ENCODE measurements at places on chromosomes 2 and 18.
A peak's percentile ranks its signal among the peaks of the same experiment; 100 is the strongest.

GRCh38 chr2:144890828-144891227 lies 370.9 kb upstream of the ZEB2 start:
- DNase-seq, result peak; percentile 21

DNA sequence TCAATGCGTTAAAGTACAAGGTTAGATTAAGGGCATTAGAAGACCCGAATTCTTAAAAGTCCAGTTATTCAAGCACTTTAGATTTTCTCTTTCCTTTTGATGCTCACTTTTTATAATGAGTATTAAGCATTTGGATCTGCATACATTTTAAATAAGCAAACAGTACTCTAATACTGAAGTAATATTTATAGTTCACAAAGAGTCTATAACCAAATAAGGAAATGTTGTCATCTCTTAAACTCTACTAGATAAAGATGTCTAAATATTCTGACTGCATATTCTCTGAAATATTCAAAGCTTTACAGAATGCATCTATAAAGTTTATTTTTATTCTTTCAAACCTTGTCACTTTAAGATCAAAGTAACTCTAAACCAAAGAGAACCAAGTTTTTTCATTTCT lies 25.5 kb downstream of the PPP3R1 start:
- no peak for DNase-seq

DNA sequence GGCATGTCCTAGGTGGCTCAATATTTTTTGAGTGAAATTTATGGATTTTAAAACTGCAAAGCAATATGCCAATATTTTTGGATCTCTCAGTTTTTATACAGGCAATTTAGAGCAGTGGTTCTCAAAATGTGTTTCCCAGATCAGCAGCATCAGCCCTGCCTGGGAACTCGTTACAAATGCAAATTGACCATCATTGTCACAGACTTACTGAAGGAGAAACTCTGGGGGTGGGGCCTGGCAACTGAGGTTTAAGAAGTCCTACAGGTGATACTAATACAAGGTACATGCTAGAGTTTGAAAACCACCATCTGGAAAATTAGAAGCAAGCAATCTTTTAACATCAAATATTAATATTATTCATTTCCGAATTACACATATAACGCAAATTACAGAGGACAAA lies 215.6 kb upstream of the PID1 start:
- DNase-seq, result peak; percentile 29

- no peak for DNase-seq
Observed at GRCh38 chr2:118294063-118294462, 205.8 kb downstream of the INSIG2 start.

DNA sequence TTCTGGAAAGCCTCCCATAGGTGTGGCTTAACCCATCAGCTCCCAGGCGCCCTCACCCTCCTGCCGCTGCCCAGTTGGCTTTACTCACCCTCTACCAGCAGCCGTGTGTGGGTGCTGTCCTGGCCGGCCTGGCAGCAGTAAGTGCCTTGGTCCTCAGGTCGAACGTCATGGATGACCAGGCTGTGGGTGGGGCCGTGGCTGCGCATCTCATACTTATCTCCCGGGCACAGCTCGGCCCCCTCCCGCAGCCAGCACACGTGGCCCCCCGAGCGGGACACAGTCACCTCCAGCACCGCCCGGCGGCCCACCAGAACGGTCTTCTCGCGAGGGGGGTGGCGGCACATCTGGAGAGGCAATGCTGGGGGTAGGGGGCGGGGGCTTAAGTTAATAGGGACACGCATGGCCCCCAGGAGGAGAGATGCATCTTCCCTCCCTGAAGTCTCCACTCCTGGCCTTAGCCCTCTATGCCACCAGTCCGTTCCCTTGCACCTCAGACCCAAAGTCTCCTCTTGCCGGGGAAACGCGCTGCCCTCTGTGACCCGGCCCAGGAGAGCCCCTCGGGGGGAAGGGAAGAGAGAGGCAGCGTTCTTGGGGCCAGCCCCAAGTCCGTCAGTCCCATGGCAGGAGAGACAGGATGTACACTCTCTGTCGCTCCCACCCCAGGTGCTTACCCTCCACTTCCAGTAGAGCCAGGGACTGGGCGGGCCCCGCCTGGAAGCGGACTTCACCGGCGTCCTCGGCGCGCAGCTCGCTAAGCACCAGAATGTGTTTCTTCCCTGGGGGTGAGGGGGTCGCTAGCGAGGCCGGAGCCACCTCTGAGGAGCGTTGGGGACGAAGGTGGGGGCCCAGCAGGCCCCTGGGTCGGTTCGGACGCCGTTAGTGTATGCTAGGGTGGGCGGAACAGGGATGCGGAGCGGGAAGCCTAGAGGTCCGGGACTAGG lies 7.9 kb downstream of the TMEM198 start:
- peak; percentile 52 for DNase-seq

DNA sequence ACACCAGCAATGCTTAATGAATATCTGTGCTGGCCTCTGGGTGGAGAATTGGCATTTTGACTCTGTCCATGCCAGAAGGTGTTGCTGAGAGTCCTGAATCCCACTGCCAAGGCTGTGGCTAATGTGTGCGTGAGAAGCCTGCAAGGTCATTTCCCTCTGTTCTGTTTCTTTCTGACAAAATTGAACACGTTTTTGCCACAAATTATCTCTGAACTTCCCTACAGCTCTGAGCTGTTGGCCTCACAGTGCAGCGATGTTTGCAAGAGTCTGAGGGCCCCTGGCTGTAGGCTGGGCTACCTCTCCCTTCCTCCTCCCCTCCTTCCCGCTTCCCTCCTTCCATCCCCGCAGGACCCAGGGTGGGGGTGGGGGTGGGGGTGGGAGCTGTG lies 154.1 kb upstream of the HS6ST1 start:
- no peak for DNase-seq

GRCh38 chr2:218026244-218026643 lies 23.4 kb upstream of the TNS1 start:
- DNase-seq, result no peak

DNA sequence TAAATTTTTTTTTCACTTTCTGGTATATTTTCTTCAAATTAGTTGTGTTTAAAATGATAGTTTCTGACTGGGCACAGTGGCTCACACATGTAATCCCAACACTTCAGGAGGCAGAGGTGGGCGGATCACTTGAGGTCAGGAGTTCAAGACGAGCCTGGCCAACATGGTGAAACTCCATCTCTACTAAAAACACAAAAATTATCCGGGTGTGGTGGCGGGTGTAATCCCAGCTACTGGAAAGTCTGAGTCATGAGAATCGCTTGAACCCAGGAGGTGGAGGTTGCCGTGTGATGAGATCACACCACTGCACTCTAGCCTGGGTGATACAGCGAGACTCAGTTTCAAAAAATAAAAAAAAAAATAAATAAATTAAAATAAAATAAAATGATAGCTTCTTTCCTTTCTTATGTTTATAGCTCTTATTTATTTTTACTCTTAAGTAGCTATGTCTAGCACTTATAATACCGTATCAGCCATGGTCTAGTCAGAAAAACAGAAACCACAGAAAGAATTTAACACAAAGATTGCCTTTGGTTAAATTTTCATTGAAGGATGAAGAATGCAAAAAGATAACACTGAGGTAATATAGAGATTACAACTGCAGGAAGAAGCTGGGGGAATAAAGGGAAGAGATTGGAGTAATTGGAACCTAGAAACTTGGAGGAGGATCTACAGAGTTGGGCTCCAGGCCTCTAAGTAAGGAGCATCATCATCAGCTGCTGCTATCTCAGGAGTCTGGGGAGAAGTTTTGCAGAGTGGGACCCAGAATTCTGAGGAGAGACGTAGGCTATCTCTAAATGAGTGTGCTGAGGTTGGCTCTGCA lies 54.7 kb upstream of the MBOAT2 start:
- DNase-seq, result no peak

DNA sequence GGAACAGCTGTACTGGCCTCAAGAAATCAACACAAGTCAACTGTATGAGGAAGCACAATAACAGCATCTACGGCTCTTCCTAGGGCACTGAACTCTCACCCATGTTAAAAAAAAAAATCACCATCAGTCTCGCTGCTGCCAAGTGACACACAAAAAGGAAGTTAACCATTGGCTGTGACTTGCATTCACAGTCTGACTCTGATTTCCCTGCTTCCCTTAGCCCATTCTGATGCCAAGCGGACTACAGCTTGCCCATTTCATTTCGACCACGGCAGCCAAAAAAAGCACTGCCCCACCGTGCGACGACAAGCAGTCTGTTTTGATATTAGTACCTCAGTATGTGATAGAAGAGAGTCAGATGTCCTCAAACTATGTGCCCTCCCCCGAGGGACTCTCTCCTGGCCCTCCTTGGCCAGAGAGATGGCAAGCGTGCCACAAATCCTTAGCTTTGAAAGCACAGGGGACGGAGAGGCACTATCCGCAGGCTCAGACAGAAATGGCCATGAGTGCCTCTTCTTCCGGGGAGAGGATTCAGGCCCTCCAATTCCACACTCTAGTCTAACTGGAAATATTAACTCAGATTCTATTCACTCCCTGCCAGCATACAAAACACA lies 250.0 kb downstream of the TCF4 start:
- DNase-seq, result no peak

- no peak for DNase-seq
Observed at GRCh38 chr2:53442093-53442492, 325.5 kb upstream of the CHAC2 start.

- DNase-seq, result no peak
Observed at GRCh38 chr18:79151191-79151590, 82.0 kb downstream of the ATP9B start.

GRCh38 chr2:237603718-237604362 lies 13.3 kb upstream of the RAB17 start:
- no peak for DNase-seq

DNA sequence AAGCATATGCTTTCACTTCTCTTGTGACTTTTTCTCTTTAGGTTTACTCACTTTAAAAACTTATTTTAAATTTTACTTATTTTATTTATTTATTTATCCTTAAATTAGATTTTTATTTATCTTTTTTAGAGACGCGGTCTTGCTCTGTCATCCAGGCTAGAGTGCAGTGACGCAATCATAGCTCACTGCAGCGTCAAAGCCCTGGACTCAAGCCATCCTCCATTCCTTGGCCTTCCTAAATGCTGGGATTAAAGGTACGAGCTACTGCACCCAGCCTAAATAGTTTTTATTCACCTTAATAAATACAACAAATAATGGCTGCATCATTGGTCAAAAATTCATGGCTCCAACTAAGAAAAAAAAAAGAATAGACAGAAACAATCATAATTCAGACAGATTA lies 415.7 kb upstream of the FIGN start:
- DNase-seq, result no peak

DNA sequence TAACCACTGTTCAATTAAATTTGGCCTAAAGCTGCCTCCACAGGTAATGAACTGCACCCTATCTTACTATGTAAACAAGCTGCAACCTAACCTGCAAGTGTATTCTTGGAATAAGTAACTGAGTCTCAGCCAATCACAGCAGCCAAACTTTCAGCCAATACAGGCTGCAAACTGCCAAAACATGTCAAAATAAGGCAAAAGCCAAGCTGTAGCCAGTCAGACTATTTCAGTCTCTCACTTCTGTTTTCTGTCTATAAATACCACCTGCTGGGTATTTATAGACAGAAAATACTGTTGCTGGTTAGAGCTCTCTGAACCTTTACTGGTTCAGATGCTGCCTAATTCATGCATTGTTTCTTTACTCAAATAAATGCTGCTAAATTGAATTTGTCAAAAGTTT lies 14.3 kb downstream of the C2orf76 start:
- DNase-seq, result peak; percentile 22

DNA sequence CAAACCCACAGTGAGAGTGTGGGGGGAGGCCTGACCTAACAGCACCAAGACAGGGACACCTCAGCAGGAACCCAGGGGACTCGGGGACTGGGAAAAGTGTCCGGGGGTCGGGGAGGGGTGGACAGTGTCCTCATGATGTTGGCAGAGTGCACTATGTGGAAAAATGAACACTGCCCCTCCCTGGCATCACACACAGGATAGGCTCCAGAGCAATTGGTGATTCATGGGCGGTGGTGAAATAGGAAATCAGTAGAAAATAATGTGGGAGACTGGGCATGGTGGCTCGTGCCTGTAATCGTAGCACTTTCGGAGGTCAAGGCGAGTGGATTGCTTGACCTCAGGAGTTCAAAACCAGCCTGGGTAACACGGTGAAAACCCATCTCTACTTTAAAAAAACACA lies 3.6 kb upstream of the ANO7 start:
- DNase-seq, result no peak

GRCh38 chr2:46978723-46979122 lies 63.1 kb upstream of the MCFD2 start:
- DNase-seq, result no peak
